Left renal cortex interstitium (tissue), 4 donors: ENCODE measurements at places on chromosomes 6 and 20. TPM values are rescaled to one million over a fixed set of nuclear protein-coding genes. Genes with fewer than 3 reads are reported as not detected.

The OR2B6 gene
- polyA plus RNA-seq, result 0.36 TPM

The TREML1 gene
- polyA plus RNA-seq, result 0.49 TPM

The MEI4 gene
- 2.2 TPM for polyA plus RNA-seq

The PHF3 gene
- 55.4 TPM for polyA plus RNA-seq

The BFSP1 gene
- polyA plus RNA-seq, result 3.5 TPM

The JPH2 gene
- 1.1 TPM for polyA plus RNA-seq

The RNF144B gene
- 19.5 TPM for polyA plus RNA-seq

The HSPA12B gene
- 15.9 TPM for polyA plus RNA-seq

The MBOAT1 gene
- 23.9 TPM for polyA plus RNA-seq

The TFAP2C gene
- polyA plus RNA-seq, result 0.72 TPM

The SPINT4 gene
- not detected for polyA plus RNA-seq

The LIN28B gene
- 0.06 TPM for polyA plus RNA-seq

The TOX2 gene
- 3.7 TPM for polyA plus RNA-seq

The EEF1A2 gene
- polyA plus RNA-seq, result 3.0 TPM

- DNase-seq, result no peak
Measured at GRCh38 chr20:50883856-50884255, 47.4 kb downstream of the ADNP start.

GRCh38 chr6:20319520-20320357, 81.9 kb upstream of the E2F3 start:
- no peak for DNase-seq

- no peak for DNase-seq
Measured at GRCh38 chr6:52527436-52527835, 49.4 kb downstream of the TRAM2 start.

DNA sequence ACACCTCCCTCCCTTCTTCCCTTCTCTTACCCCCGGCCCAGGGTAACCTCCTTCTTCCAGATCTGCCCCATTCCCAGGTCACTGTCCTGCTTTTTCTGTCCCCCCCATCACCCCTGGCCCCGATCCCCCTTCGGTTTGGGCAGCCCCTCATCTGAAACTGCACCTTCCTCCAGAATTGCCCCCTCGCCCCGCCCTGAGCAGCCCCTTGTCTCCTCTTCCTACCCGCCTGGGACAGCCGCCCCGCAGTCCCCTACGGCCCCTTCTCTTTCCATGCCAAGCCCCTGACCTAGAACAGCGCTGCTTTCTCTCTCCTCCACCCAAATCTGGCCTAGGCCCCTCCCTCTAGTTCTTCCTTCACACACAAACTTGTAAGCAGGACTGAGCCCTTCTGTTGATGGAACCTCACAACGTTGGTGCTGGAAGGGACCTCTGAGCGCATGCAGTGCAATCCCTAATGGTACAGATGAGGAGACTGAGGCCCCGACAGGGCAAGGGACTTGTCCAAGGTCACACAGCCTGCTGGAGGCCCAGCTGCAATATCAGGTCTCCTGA, 630 bp downstream of the PPP2R5D start:
- DNase-seq, result no peak

DNA sequence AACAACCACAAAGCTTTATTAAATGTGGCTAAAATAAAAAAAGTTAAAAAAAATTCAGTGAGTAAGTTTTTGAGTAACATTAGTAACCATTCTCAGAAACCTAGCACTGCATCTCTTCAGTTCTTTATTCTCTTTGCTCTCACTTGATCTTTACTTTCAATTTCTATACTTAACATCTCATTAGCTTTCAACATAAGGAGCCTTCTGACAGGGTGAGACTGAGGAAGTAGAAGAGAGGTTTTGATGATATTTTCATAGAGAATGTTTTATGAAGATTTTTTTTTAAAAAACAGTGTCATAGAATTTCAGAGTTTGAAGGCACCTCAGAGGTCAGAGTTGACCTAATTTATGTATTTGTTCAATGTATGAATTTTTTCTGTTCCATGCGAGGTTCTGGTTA, 60.8 kb downstream of the FAM83B start:
- DNase-seq, result no peak

GRCh38 chr6:106977246-106977645, 2.7 kb upstream of the CD24 start:
- DNase-seq, result no peak

- no peak for DNase-seq
Measured at GRCh38 chr6:1997702-1998101, 247.7 kb downstream of the GMDS start.

DNA sequence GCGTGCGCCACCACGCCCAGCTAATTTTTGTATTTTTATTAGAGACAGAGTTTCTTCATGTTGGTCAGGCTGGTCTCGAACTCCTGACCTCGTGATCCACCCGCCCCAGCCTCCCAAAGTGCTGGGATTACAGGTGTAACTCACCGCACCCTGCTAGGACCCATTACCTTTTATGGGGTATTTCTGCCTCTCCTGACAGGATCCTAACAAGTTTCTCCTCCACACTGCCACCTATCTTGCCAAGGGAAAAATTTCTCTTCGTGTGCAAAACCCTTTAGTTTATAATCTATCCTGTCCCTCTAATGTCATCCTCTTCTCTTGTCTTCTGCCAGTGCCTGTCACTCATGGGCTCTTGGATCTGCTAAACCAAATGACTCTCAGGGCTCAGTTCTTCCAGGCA, 1.9 kb downstream of the STMND1 start:
- no peak for DNase-seq

DNA sequence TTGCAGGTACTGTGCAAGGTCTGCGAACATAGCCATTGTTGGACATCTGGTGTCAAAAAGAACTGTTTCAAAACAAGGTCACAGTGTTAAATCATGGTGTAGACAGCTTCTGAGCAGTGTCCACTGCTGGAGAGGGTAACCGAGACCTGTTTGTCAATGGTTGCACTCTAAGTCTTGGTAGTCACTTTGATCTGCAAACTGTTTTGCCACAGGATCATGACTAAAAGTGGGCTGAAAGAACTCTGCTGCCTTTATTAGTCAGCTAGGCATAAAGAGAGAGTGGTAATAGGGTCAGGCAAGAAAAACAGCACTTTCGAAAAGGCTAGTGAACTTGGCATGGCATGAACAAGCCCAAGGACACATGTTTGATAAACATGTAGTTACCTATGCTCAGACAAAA, 552.3 kb upstream of the CITED2 start:
- DNase-seq, result no peak

GRCh38 chr20:62628691-62629090, 13.6 kb upstream of the SLCO4A1 start:
- DNase-seq, result no peak

DNA sequence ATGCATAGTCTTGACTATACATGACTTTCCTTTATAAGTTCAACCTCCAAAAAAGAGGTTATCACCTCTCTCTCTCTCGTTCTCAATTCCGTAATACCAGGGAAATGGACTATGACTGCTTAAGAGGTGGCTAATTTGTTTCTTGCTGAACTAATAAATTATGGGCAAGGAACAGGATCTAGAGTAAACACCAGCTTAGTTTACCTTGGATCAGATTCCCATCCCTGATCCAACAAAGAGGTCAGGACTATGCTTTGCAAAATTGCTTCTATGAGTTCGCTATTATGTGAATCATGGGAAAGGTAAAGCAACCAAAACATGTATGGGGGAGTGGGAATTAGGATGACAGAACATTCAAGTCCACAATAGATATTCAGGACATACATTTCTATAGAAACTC, 630.7 kb downstream of the HACE1 start:
- DNase-seq, result no peak

DNA sequence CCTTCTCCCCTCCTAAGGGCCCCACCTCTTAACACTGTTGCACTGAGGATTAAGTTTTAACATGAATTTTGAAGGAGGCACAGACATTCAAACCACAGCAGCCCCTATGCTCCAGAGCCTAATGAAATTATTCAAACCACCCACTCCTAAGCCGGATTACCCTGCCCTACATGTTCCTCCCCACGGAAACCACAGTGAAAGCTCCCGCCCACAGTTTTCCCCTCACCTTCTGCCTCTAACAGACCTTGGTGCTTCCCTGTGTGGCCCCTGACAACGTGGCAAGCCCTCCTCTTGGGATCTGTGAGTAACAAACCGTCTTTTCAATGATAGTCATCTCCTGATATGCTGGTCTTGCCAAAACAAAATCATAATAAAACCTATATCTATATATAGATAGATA, 74.8 kb downstream of the RIN2 start:
- no peak for DNase-seq

GRCh38 chr6:69111301-69111700, 476.2 kb downstream of the ADGRB3 start:
- DNase-seq, result no peak

- no peak for DNase-seq
Measured at GRCh38 chr6:128070406-128070805, 169.5 kb upstream of the THEMIS start.
